Stimulated activated CD4-positive, alpha-beta T cell treated with anti-CD3 and anti-CD28 coated beads, Interleukin-15, amount 100 ng/mL, for 1 hour (primary cell): ENCODE measurements at places on chromosomes 5 and 9.
A peak's percentile ranks its signal among the peaks of the same experiment; 100 is the strongest.

- no peak for DNase-seq
These were observed 138.9 kb upstream of the RUSC2 start for GRCh38 chr9:35350827-35351549.

DNA sequence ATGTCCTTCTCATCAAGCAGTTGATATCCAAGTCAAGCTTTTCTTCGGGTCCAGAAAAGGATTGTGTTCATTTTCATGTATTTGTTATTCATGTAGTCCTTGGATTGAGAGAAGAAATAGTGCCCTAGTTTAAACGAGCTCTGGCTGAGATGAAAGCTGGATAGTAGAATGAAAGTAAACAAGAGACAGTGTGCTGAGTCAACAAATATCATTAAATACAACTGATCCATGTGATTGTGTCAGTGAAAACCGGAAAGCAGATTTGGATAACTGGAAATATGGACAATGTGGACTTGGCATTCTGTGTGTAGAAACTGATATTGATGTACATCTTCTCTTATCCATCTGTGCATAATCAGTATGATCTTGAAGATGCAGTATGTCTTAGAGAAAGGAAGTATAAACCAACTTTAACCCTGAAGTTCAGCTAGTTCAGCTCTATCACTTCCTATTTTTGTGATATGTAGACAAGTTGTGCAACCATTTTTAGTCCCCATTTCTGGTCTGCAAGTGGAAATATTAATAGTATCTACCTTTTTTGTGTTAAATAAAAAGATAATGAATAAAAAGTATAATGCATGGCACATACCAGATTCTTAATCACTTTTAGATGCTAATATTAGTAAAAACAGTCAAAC is 4.4 kb downstream of the MUSK start:
- DNase-seq, result no peak

DNA sequence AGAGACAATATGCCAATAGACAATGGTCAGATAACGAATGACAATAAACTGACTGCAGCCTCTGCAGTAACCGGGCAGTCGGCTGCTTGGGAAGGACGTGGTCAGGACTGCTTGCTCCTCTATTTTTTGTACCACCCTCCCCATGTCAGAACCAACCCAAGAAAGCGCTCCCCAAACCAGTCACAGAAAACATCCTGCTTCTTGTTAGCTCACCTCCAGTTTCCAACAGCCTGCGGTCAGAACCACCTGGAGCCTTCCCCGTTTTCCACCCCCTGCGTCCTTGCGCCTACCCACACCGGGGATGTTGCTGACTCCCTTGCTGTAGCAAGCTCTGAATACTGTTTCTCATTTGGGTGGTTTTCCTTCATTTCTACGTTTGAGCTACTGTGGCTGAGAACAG is 1.7 kb upstream of the MRNIP start:
- DNase-seq, result no peak

- DNase-seq, result no peak
These were observed 99.5 kb downstream of the LHFPL2 start for GRCh38 chr5:78549043-78549442.

DNA sequence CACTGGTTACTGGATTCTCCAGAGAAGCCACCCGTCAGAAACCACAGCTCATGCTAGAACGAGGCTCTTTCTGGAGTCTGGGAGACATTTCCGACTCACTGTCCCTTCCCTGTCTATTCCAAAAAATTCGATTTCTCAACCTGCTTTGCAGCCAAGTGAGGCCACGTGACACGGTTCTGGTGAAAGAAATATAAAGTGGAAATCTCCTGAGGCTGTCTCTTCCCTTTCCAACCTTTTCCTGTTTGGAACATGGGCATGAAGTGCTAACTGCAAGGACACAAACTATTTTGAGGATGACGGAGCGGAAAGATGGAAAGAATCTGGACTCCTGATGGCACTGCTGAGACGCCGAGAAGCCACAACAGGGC is 6.1 kb upstream of the PTGS1 start:
- no peak for DNase-seq

GRCh38 chr5:124590686-124591085 is 155.8 kb downstream of the ZNF608 start:
- no peak for DNase-seq

DNA sequence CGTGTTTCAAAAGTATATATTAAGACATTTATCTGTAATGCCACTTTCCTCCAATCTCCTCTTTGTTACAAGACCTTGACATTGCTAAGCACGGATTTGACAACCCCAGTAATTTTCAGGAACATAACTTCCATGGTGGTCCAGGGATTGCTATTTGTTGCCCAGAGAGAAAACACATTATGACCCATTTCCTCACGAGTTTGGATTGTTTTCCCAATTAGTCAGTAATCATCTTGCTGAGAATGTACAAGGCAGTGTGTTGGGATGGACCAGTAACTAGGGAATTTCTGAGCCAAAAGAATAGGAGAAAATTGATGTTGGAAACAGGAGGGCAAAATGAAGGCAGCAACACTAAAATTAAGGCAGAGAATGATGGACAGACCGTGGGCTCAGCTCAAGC is 574.1 kb downstream of the EBF1 start:
- no peak for DNase-seq

GRCh38 chr5:113548396-113548795 is 34.9 kb downstream of the YTHDC2 start:
- no peak for DNase-seq

GRCh38 chr5:64874753-64875152 is 106.0 kb downstream of the CWC27 start:
- no peak for DNase-seq

DNA sequence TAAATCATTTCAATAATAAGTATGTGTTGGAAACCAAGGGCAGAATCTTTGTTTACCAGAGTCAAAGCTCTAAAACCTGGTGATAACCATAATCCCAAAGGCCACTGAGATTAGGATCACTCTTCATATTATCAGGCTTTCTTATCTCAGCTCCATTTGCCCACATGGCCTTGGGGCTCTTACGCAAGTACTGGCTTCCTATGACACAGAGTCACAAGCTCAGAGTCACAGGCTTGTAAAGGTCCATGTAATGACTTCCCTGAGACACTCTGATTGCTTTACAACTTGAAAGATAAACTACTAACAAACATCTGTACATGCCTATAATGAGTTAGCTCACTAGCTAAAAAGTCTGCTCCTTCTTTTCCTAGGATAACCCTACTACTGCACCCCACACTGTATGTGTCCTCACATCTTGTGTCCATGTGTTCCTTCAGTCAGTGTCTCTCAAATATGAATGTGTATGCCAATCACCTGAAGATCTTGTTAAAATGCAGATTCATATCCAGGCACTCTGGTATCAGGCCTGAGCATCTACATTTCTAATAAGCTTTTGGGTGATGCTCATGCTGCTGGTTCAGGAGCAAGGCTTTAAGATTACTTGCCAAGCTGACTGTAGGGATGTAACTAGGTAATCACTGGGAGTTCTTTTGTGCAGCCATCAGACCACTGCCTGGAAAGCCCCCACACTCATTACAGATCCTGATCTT is 28.4 kb downstream of the SEMA6A start:
- DNase-seq, result no peak

DNA sequence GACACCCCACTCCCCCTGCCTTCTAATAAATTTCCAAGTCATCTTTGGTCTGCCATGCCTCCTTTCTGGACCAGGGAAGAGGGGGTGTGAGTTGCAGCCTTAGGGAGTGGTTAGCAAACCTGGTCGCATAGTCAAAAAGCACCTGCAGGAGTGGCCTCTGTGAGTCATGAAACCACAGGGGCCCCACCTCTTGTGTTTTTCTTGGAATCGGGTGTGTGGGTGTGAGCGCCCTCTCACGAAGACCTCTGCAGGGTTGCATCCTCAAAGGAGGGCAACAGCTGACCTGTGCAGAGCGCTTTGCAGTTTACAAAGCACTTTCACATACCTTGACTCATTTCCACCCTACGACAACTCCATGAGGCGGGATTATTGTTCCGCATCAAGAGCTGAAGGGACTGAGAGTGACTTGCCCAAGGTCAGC is 36.8 kb upstream of the TEX48 start:
- DNase-seq, result peak; percentile 65

DNA sequence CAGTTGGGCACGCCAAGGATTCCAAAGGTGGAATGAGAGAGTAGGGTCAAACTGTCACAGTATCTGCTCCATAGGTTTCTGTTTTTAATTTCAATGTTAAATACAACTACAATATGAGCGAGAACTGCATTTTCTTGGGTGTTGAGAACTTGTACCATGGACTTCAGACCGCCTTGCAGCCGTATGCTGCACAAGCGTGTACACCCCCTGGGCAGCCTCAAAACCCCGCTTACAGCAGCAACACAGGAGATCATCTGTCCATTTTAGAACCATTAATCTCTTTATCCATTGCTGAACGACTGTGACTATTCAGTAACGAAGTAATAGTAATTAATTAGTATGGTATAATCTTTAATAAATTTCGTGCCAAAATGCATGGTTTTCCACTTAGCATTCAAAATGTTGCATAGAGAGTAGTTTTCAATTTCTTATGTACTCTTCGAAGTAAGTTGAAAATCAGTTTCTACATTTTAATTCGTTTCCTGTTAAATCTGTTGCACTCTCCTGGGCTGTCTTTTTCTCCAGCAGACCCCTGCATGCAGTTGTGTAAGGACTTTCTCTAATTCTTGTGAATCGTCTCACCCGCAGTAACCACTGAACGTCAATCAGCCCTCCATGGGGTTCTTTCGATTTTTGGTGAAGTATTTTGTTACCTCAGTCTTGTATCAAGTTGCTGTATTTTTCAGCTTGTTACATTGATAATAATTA is 42.0 kb upstream of the GARNL3 start:
- DNase-seq, result no peak

GRCh38 chr5:157046041-157046440 is 12.9 kb downstream of the HAVCR1 start:
- no peak for DNase-seq

DNA sequence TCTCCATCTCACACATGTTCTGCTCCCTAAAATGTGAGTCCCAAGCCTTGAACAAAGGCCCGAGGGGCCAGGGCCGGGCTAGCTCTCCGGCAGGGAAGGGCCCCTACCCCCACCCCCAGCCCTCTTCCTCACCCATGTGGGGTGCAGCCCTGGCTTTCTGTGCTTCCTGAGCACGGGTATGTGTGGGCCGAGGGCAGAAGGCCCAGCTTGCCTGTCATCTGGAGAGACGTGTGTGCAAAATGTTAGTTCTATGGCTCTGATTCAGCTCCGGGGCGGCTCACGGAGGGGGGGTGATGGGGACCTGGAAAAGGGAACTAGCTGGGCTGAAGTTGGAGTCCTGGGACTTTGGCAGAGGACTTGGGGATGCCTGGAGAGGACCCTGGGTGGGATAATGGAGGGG is 90.3 kb upstream of the ARAP3 start:
- DNase-seq, result no peak

- DNase-seq, result no peak
These were observed 384.6 kb upstream of the KLF4 start for GRCh38 chr9:107874137-107874536.

- DNase-seq, result no peak
These were observed 357.1 kb downstream of the CDH18 start for GRCh38 chr5:19630876-19631275.

DNA sequence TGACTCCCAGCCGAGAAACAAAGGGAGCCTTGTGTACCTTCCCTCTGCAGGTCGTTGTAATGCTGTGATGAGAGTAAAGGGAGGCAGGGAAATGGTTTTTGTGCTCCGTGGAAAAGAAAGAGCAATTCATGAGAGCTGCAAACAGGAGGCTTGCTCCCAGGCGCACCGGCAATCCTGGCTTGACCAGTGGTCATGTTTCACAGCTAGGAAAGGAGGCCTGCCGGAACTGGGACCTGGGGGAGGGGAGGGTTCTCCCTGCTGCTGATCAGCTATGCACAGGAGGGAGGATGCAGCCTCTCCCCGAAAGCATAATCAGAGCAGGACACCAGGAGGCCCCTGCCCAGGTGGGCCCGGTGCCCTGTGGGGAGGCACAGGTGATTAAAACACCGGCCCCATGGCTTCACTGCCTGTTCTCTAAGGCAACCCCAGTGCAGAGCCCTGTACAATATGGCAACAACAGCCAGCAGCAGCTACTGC is 131.3 kb downstream of the ZDHHC21 start:
- DNase-seq, result no peak

- DNase-seq, result no peak
These were observed 8.5 kb upstream of the INIP start for GRCh38 chr9:112726428-112726827.

GRCh38 chr5:177089127-177089526 is 2.4 kb downstream of the FGFR4 start:
- DNase-seq, result no peak

GRCh38 chr9:96725576-96725975 is 52.3 kb downstream of the ZNF510 start:
- no peak for DNase-seq

- no peak for DNase-seq
These were observed 221.3 kb upstream of the FTMT start for GRCh38 chr5:121630402-121630801.

GRCh38 chr5:55188656-55189540 is 15.9 kb upstream of the CDC20B start:
- no peak for DNase-seq

GRCh38 chr5:10266839-10267238 is 16.8 kb downstream of the CCT5 start:
- no peak for DNase-seq

DNA sequence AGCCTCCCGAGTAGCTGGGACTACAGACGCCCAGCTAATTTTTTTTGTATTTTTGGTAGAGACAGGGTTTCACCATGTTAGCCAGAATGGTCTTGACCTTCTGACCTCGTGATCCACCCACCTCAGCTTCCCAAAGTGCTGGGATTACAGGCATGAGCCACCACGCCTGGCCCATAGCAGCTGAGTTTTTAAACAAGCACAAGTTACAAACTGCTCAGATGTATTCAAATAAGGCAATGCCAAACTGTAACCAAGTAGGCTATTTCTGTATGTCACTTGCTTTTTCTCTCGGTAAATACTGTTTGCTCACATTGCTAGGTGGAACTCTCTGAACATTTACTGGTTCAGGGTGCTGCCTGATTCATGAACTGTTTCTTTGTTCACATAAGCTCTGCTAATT is 799.3 kb upstream of the NUDT12 start:
- DNase-seq, result no peak

GRCh38 chr9:112132356-112132755 is 42.7 kb downstream of the SUSD1 start:
- no peak for DNase-seq

GRCh38 chr9:31542384-31543055 is 841.9 kb upstream of the ACO1 start:
- DNase-seq, result no peak

DNA sequence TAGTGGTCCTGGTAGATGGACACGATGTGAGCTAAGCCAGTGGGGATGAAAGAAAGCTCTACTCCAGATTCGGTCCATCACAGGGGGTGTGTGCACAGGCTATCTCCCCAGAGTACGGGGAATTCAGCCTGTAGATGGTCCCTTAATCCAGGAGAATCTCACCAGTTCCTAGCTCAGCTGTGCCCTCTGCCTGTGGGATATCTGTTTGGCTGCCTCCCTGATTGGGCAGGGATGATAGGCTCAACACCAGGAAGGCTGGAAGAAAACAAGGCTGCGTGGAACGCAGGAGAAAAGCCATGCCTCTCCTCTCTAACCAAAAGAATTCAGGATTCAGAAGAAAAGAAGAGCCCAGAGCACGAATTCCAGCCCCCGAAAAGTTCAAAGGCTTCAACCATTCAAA is 40.9 kb downstream of the VLDLR start:
- no peak for DNase-seq
